ENCODE measurements at places on chromosomes 2 and 18. TPM values are rescaled to one million over a fixed set of nuclear protein-coding genes. Genes with fewer than 3 reads are reported as not detected.

The SULT1C4 gene
- total RNA-seq: not detected

The POTEI gene
- not detected for total RNA-seq

The GPR17 gene
- not detected for total RNA-seq

The TAF1B gene
- total RNA-seq: 40.3 TPM

The ADNP2 gene
- total RNA-seq: 22.4 TPM

The PEX13 gene
- 26.0 TPM for total RNA-seq

The PSMA8 gene
- not detected for total RNA-seq

The NLRC4 gene
- not detected for total RNA-seq

The PDE1A gene
- total RNA-seq: 26.5 TPM

The GAREM1 gene
- 3.5 TPM for total RNA-seq

The OTOS gene
- total RNA-seq: 1.2 TPM

The DSG3 gene
- total RNA-seq: under 0.01 TPM

The PNPT1 gene
- 21.2 TPM for total RNA-seq

The ANKRD62 gene
- not detected for total RNA-seq

The POTEJ gene
- total RNA-seq: not detected

The TWIST2 gene
- total RNA-seq: 297 TPM

The CNDP1 gene
- total RNA-seq: not detected

The FBLN7 gene
- 0.29 TPM for total RNA-seq

The UBR3 gene
- 32.3 TPM for total RNA-seq

The REG3A gene
- not detected for total RNA-seq

The C1QL2 gene
- total RNA-seq: not detected

The PRKAG3 gene
- 0.50 TPM for total RNA-seq

The IFIH1 gene
- 11.1 TPM for total RNA-seq

The MAP3K19 gene
- not detected for total RNA-seq

The NIFK gene
- 33.5 TPM for total RNA-seq

The SLC19A3 gene
- total RNA-seq: 0.29 TPM

The GALNT5 gene
- 81.0 TPM for total RNA-seq

The RGPD3 gene
- 0.29 TPM for total RNA-seq

The ARHGAP15 gene
- not detected for total RNA-seq

The ACADL gene
- 0.66 TPM for total RNA-seq

The MLPH gene
- total RNA-seq: 18.0 TPM

The SP100 gene
- total RNA-seq: 106 TPM

The DSC3 gene
- total RNA-seq: 0.15 TPM

The SLC9A2 gene
- total RNA-seq: under 0.01 TPM

The VWA3B gene
- not detected for total RNA-seq

The POTEC gene
- not detected for total RNA-seq

The GPR148 gene
- total RNA-seq: not detected

The UGT1A4 gene
- not detected for total RNA-seq

The CCDC68 gene
- 4.6 TPM for total RNA-seq
